Sigmoid colon (tissue), 7 donors: ENCODE measurements at places on chromosomes 11 and 22. TPM values are rescaled to one million over a fixed set of nuclear protein-coding genes. Genes with fewer than 3 reads are reported as not detected.

PANX3 gene
- total RNA-seq = not detected

GRCh38 chr11:2892967-2893528 is 7.5 kb upstream of the CDKN1C start:
- DNase-seq = no peak

DNA sequence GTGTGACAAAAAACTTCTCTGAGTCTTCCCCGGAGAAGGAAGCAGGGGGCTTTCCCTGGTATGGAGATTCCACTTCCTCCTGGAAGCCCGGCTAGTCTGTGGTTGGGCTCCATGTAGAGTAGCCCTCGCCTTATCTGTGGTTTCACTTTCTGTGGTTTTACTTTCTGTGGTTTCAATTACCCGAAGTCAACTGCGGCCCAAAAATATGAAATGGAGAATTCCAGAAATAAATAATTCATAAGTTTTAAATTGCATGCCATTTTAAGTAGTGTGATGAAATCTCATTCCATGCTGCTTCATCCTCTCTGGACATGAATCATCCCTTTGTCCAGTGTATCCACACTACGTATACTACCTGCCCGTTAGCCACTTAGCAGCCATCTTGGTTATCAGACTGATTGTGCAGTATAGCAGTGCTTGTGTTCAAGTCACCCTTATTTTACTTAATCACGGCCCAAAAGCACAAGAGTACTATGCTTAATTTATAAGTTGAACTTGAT is 275.0 kb upstream of the SESN3 start:
- DNase-seq = no peak

MS4A3 gene
- not detected for total RNA-seq

CCDC188 gene
- total RNA-seq = not detected

DNA sequence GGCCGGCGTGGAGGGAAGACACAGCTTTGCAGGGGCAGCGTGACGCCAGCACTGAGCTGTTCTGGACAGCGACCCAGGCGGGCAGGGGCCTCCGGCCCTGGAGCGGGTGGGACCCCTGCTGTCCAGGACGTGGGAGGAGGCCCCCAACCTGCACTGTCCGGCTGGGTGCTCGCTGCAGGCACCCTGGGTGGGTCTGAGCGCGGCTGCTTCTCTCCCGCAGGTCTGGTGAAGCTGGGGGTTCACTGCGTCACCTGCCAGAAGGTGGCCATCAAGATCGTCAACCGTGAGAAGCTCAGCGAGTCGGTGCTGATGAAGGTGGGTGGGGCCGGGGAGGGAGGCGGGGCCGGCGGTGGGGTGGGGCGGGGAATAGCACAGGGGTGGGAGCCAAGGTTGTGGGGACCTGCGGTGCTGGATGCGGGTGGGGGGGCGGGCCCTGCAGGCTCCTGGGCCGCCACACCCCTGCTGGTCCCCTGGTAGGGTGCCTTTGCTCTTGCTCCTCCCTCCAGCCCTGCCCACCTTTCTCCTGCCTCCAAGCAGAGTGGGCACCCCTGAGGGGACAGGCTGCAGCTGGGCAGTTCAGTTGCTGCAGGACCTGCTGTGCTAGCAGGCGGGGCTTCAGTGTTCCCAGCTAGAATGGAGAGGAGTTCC is 46.2 kb downstream of the BRSK2 start:
- no peak for DNase-seq

DNA sequence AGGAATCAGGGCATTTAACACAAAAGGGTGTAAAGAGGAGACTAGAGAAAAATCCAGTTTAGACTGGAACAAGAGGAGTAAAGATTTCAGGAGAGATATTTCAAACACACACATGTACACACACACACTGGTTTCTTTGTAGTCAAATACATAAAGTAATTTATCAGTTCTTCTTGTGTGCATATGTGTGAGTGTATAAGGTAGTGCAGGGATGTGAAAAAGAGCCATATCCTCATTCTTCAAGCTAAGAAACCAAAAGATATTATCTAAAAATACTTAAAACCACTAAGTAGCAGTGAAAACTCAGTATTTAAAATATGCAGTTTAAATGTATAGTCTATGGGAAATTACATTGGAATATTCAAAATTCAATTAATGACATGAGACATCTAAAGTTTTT is 52.5 kb upstream of the CARD18 start:
- DNase-seq = no peak
